ENCODE measurements at places on chromosomes 16 and 17.

- no peak for DNase-seq
These were observed 7.4 kb downstream of the GNAO1 start for GRCh38 chr16:56198755-56199114.

DNA sequence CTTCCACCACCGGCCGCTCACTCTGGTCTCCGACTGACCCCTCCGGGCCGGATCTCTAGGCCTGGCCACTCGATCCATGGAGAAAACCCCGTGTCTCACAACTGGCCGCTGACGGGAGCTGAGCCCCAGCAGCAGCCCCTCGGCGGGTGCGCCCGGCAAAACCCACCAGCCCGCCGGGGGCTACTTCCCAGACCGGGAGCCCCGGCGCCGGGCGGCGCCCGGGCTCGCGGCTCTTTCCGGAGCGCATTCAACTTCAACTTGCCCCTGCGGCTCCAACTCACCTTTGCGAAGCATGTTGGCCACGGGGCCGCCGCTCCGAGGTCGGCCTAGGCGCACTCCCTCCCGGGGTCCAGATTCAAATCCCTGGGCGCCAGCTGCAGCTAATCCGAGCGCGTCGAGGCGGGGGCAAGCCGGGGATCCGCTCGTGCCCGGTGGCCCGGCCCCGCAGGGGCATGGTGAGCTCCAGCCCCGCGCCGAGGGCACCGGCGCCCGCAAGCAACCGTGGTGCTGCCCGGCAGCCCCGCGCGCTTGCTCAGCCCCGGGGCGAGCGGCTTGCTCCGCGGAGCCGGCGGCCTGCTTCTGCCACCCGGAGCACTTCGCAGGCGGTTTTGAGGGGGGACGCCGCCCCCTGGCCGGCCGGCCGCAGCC is 438 bp downstream of the RTN4RL1 start:
- no peak for DNase-seq

- no peak for DNase-seq
These were observed 13.0 kb upstream of the SALL1 start for GRCh38 chr16:51163894-51164566.

DNA sequence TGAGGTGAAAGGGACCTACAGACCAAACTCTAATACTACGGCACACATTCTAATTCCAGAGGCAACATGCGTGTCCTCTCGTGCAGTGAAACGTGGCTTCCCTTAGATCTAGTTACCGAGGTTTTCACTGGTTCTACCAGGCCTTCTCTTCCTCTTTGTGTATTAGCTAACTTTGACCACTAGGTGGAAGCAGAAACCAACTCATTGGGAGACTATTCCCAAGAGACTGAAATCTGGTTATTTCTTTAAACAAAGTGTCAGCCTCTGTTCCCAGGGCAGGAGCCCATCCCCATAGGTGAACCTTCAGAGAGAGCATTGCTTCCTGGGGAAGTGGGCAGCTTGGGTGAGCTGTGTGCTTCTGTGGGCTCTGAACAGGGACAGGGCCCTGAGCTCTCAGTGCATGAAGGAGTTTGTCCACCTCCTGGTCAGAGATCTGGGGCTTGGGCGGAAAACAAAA is 19.7 kb upstream of the RCVRN start:
- DNase-seq: no peak

DNA sequence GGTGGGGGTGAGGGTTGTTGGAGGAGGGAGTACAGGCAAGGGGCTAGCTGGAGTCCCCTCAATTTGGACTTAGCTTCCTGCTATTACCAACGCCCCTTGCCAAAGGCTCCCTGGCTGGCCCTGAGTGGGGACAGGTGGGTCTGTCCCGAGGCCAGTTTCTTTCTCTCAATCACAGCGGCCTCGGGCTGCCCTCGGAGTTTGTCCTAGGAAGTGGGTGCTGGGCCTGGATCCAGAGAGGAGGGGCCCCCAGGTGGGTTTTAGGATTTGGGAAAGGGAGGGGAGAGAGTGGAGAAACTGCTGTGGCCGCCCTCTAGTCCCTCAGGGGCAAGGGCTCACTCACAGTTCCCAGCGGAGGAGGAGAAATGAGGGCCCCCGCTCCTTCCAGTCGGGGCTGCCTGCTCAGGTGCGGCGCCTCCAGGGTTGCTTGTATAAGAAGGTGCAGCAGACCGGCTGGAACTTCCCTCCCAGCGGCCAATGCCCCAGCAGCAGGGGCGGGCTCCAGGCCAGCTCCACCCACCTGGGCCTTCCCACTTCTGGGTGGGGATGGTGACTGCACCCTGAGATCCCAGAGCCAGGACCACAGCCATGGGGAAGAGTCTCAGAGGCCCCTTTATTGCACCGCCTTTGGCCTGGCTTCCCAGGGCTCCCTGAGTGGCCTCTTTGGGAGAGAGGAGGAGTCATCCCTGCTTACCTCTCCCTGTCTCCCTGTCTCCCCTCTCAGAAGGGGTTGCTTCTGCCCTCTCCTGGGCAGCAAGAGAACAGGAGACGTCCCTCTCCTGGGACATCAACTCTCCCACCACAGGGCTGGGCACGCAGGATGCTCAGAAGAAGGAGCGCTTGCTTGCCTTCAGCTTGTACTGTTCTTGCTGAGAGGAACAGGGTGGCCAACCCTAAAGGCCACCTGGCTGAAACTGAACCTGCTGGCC is 112.0 kb upstream of the SMURF2 start:
- DNase-seq: no peak

DNA sequence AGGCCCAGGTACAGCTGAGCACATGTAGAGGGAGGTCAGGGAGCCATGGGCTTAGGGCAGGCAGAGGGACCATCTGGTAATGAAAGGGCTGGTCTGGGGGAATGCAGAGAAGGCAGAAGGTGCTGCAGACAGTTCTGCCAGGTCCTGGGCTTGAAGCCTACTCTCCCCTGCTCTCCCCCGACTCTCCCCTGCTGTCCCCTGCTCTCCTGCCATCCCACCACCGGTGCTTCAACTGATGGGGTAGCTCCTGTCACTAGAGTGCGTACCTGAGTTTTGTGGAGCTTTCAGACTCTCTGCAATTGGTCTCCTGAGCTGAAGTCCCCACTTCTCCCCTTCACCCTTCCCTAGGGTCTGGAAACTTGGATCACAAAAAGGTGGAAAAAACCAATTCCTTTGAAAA is 37.3 kb upstream of the PHOSPHO1 start:
- DNase-seq: no peak

DNA sequence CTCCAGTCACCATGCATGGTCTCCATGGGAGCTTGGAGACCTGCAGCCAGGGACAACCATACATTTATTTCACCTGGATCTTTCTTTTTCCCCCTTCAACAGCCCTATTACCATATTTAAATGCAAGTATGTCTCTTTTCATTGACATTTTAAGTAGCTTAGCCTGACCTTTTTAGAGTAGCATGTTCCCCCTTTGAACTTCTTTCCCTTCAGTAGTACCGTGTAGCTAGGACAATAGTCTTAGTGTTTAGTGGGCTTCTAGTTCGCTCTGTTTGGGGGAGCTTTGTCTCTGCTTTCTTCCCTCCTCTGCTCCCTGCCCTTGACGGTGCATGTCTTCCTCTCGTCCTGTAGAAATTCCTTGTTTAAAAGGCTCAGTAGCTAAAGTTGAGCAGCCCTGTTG is 94.6 kb downstream of the CCDC182 start:
- DNase-seq: no peak

DNA sequence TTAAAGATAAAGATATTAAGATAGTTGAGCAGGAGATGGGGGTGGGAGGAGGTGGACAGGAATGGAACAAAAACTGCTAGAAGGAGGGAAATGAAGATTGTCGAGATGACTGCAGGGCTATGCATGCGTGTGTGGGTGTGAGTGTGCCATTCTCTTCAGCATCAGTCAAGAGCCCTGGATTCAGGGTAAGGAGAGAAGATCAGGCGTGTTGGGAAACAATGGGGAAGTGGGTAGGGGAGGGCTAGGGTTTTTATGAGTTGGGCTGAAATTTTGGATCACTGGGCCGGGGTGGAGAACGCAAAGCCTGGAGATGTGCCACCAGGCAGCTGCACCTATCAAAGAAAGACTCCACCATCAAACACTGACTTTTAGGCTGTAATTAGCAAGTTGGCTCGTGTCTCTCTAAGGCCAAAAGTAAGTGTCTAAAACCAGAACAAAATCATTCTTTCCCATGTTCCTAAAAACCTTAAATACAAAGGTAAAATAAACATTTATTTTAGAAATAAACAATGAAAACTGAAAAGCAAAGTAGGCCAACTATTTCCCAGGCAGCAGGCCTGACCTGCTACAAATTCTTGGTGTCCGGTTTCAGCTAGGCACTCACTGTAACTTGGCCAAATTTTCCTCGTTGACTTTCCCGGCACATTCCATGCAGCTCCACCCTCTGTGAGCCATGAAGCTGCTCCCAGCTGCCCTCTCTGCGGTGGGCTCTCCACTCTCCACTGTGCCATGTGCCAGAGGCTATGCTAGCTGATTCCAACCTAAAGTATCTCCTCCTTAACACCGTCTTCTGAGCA is 4.2 kb downstream of the CDRT4 start:
- no peak for DNase-seq

DNA sequence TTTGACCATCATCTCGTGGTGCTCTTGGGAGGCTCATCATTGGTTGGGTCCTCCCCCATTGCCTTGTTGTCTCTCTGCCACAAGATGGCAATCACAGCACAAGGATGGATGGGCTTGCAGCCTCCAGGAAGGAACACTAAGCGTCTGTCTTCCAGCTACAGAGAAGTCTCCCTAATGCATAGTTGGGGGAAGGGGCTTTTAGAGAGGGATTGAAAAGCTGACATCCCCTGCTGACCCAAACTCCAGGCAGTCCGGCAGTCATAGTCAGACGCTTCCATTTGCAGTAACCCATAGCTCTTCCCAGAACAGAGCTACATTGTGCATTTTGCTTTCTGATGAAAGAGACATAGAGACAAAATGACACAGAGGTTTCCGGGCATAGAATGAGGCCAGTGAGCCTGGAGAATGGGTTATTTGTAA is 111.4 kb downstream of the UTP18 start:
- no peak for DNase-seq

GRCh38 chr17:32684087-32684958 is 192.6 kb downstream of the MYO1D start:
- DNase-seq: no peak

DNA sequence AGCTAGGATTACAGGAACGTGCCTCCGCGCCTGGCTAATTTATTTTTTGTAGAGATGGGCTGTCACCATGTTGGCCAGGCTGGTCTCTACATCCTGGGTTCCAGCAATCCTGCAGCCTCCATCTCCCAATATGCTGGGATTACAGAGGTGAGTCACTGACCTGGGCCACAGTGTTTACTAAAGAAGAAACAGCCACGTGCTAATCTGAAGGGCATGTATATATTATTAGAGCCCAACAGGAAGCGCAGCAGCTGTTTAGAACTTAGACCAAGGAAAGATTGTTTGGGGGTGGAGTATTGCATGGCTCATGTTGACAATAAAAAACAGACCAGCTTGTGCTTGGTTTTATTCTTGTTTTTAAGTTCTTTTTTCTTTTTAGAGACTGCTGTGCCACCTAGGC is 60.2 kb downstream of the HAPSTR1 start:
- DNase-seq: no peak

DNA sequence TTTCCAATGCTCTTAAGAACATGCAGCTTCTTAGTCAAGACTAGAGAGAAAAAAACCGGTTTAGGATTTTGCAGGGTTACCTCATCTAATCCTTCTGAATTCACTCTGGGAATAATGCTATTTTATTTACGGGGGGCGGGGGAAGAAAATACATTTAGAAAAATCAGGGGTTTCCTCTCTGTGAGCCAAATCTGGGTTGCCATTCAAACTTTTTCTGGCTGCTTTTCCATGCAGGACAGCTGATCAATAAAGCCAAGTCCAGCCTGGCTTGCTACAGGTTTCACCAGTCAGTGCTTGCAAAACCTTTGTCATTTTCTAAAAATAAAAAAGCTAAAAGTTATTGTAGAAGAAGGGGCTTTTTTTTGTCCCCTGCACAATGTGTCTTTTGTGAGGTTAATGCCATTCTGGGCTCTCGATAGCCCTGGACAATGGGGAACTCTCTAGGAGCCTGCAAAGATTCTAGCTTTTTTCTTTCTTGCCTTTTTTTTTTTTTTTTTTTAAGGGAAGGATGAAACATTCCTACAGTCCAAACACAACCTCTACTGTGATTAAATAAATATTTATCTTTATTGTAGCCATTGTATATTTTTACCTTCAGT is 13.1 kb upstream of the ZFHX3 start:
- no peak for DNase-seq

DNA sequence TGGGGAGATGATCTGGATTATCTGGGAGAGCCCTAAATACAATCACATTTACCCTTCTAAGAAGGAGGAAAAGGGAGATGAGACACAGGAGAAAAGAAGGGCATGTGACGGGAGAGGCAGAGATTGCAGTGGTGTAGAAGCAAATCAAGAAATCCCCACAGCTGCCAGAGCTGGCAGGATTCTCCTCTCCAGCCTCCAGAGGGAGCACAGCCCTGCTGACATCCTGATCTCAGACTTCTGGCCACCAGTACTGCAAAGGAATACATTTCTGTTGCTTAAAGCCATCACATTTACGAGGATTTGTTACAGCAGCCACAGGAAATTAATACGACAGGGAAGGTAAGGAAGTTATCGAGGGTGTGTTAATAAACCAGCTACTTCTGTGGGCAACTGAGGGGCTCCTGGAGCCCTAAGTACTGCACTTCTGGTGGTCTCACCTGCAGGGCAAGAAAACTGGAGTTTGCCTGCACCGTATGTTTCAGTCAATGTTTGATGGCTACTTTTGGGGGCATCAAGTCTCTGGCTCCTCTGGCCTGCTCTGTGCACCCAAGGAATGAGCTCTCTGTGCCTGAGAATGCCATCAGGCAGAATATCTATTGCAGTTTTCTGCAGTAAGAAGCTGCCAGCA is 22.9 kb upstream of the CDH13 start:
- DNase-seq: no peak

GRCh38 chr16:66574531-66574930 is 4.7 kb upstream of the CMTM2 start:
- DNase-seq: no peak

DNA sequence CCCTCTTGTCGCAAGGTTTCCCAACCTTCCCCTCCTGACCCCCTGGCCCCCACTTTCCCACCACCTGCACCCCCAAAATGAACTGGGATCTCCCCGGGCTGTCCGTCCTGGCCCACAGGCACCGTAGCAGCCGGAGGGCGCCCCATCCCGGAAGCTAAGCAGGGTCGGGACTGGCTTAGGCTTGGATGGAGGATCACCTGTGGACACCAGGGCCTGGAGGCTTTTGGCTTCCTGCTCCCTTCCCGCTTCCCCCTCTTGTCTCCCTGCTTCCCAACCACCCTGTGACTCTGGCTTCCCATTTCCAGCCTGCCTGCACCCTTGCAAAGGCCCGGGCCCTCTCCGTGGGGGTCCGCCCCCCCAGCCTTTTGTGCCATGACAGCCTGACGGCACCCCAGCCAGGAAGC is 2291.3 kb downstream of the TP53TG3F start:
- DNase-seq: peak; percentile 79
